Suprapubic skin (tissue), 4 donors: ENCODE measurements at places on chromosomes 7 and 10.
A peak's percentile ranks its signal among the peaks of the same experiment; 100 is the strongest.

- no peak overlapping the region for H3K4me3 ChIP-seq
- DNase-seq = no peak
- H3K36me3 ChIP-seq = no peaks in the 10 kb centered on the region
- H3K27me3 ChIP-seq = no peaks in the 10 kb centered on the region
- H3K4me1 ChIP-seq = no peaks in the 10 kb centered on the region
Measured at GRCh38 chr7:121073463-121074099, 85.1 kb downstream of the CPED1 start.

GRCh38 chr10:128268015-128268722 is 141.9 kb upstream of the MKI67 start:
- H3K4me1 ChIP-seq = no peaks in the 10 kb centered on the region
- H3K36me3 ChIP-seq = no peaks in the 10 kb centered on the region
- H3K4me3 ChIP-seq = no peak overlapping the region
- no peak for DNase-seq
- H3K27me3 ChIP-seq = peaks cover 54% of the 10 kb centered on the region

DNA sequence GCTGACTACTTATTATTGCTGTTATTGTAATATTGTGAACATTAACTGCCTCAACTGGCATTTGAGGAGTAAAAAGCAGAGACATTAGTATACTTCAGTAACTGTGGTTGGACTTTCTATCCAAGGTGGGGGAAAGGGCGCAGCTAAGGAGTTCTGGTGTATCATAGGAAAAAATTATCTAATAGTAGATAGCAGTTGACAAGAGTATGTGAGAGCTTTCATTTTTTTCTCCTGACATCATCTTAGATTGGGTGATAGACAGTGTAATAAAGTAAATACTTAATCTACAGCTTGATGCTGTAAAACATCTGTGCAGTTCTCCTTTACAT is 68.9 kb downstream of the PHTF2 start:
- DNase-seq = no peak
- H3K4me3 ChIP-seq = no peak overlapping the region
- H3K36me3 ChIP-seq = no peaks in the 10 kb centered on the region
- H3K27ac ChIP-seq = no peak overlapping the region

DNA sequence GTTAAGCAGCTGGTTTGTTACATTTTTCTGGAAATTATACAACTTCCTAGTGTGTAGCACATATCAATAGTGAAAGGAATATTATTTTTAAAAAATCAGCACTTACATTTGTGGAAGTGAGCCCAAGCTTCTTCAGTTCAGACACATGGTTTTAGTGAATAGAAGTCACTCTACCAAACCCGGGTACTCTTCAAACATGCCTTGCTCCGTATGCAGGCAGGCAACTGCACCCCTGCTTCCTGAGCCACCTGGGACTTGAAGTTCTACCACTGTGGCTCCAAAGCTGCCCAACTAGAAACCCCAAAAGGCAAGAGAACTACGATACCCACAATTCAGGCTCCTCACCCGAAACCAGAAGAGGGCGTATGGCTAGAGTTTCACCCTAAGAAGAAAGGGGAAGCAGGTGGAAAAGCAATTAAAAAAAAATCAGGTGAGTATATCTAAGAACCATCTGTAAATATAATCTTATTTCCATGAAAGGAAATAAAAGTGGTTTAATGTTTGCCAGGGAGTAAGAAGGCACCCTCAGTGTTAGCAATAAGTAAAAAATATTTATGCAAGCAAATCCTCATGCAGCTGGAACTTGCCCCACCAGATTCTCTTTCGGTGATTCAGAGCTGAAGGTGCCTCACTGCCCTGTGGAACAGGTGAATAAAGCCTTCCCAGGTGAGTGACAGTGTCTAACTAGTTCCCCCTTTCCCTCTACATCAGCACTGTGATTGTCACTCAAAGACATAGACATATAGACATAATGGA is at the start of gene MACC1:
Gene MACC1 (minus strand): TSS at position 192 of the 756 bp plus-strand sequence. CDS start 55,522 bp downstream, outside the sequence.
- peak within 1 kb of the TSS; percentile 36 for H3K27ac ChIP-seq
- no peaks in the 10 kb centered on the region for H3K27me3 ChIP-seq

GRCh38 chr7:37338966-37339365 is 109.7 kb downstream of the ELMO1 start:
- H3K36me3 ChIP-seq = no peaks in the 10 kb centered on the region
- H3K4me3 ChIP-seq = no peak overlapping the region
- no peak overlapping the region for H3K27ac ChIP-seq
- H3K4me1 ChIP-seq = no peaks in the 10 kb centered on the region
- H3K27me3 ChIP-seq = no peaks in the 10 kb centered on the region

GRCh38 chr7:42219447-42219846 is 17.6 kb downstream of the GLI3 start:
- H3K4me1 ChIP-seq = peaks cover 59% of the 10 kb centered on the region
- H3K27ac ChIP-seq = peak overlapping the region; percentile 76
- no peaks in the 10 kb centered on the region for H3K36me3 ChIP-seq
- no peak for DNase-seq
- peak overlapping the region; percentile 9 for H3K4me3 ChIP-seq

GRCh38 chr7:4996696-4997222 is 37.8 kb upstream of the MMD2 start:
- no peak overlapping the region for H3K27ac ChIP-seq
- H3K4me3 ChIP-seq = no peak overlapping the region
- H3K36me3 ChIP-seq = peaks cover 70% of the 10 kb centered on the region
- no peaks in the 10 kb centered on the region for H3K4me1 ChIP-seq
- H3K27me3 ChIP-seq = no peaks in the 10 kb centered on the region
- DNase-seq = no peak

DNA sequence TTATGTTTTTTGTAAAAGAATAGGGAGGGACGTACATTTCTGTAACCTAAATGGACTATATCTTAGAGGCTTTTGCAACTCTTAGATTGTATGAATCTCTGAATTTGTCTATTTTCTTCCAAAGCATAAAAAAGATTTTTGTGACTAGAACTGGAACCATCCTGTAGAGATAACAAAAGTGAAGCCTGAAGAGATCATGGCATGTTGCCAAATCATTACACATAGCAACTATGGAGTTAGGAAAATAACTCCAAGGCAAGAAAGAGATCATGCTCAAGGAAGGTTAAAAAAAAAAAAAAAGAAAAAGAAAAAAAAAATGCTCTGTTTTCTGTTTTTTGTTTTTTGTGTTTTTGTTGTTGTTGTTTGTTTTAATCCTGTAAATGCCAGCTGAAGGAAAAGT is 567.7 kb upstream of the ZWINT start:
- no peak overlapping the region for H3K4me3 ChIP-seq
- no peak for DNase-seq
- no peak overlapping the region for H3K27ac ChIP-seq
- no peaks in the 10 kb centered on the region for H3K4me1 ChIP-seq
- H3K27me3 ChIP-seq = no peaks in the 10 kb centered on the region
- no peaks in the 10 kb centered on the region for H3K36me3 ChIP-seq

GRCh38 chr10:15313843-15314242 is 57.2 kb downstream of the FAM171A1 start:
- H3K4me3 ChIP-seq = no peak overlapping the region
- no peaks in the 10 kb centered on the region for H3K27me3 ChIP-seq
- no peaks in the 10 kb centered on the region for H3K36me3 ChIP-seq
- DNase-seq = no peak
- H3K4me1 ChIP-seq = peaks cover 5% of the 10 kb centered on the region
- no peak overlapping the region for H3K27ac ChIP-seq

- H3K36me3 ChIP-seq = no peaks in the 10 kb centered on the region
- H3K27ac ChIP-seq = no peak overlapping the region
- no peak for DNase-seq
- no peaks in the 10 kb centered on the region for H3K27me3 ChIP-seq
- H3K4me1 ChIP-seq = no peaks in the 10 kb centered on the region
Measured at GRCh38 chr10:31124852-31125251, 93.2 kb upstream of the ZNF438 start.

DNA sequence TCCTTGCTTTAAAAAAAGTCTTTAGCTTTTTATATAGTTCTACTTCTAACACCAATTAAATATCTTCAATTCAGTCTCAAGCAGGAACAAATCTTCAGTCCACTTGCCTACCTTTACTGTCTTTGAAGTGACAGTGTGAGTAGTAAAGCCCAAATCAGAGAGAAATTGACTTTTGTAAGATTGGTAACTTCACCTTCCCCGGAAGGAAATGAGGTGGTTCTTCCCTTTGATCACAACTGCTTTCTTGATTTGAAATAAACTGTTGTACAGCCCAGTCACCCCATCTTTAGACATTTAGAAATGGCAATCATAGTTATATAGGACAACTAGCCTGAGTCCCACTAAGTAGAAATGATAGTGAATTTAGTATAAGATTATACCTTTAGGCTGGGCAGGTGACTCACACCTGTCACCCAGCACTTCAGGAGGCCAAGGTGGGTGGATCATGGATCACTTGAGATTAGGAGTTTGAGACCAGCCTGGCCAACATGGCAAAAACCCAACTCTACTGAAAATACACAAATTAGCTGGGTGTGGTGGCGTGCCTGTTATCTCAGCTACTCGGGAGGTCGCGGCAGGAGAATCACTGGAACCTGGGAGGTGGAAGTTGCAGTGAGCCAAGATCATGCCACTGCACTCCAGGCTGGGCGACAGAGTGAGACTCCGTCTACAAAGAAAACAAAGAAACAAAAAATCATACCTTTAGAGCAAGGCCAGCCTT is 4.7 kb downstream of the FAS start:
- DNase-seq = no peak
- H3K4me1 ChIP-seq = peaks cover 56% of the 10 kb centered on the region
- H3K27me3 ChIP-seq = no peaks in the 10 kb centered on the region
- H3K27ac ChIP-seq = peak overlapping the region; percentile 75

- H3K36me3 ChIP-seq = no peaks in the 10 kb centered on the region
- no peaks in the 10 kb centered on the region for H3K4me1 ChIP-seq
- no peak for DNase-seq
- H3K4me3 ChIP-seq = no peak overlapping the region
- no peaks in the 10 kb centered on the region for H3K27me3 ChIP-seq
- no peak overlapping the region for H3K27ac ChIP-seq
Measured at GRCh38 chr10:4101918-4102654, 317.1 kb upstream of the KLF6 start.

DNA sequence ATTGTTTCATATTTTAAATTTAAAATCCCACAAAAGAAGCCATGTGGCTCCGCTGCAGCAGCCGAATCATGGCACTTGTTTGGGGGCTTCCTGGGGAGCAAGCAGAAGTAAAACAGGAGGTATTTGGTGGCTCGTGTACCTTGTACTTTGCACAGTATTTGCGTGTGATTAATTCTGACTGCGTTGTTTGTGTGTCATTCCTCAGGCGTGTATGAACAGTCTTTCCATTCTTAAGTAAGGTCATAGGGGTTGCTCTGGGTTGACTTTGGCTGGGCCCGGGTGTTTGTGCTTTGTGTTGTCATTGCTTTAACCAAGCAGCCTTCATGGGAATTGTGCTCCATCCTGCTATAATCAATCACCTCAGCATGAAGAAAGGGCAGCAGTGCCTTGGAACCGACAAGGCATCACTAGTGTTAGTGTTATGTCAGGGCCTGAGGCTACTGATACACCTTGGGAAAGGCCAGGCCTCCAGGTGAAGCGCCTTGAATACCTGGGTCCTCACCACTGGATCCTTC is 182.4 kb downstream of the ARHGAP21 start:
- H3K4me1 ChIP-seq = no peaks in the 10 kb centered on the region
- peaks cover 71% of the 10 kb centered on the region for H3K36me3 ChIP-seq
- no peak overlapping the region for H3K4me3 ChIP-seq

- H3K27me3 ChIP-seq = no peaks in the 10 kb centered on the region
- H3K27ac ChIP-seq = no peak overlapping the region
- no peak for DNase-seq
- no peaks in the 10 kb centered on the region for H3K4me1 ChIP-seq
- H3K36me3 ChIP-seq = no peaks in the 10 kb centered on the region
Measured at GRCh38 chr7:136526408-136527105, 341.9 kb upstream of the CHRM2 start.

DNA sequence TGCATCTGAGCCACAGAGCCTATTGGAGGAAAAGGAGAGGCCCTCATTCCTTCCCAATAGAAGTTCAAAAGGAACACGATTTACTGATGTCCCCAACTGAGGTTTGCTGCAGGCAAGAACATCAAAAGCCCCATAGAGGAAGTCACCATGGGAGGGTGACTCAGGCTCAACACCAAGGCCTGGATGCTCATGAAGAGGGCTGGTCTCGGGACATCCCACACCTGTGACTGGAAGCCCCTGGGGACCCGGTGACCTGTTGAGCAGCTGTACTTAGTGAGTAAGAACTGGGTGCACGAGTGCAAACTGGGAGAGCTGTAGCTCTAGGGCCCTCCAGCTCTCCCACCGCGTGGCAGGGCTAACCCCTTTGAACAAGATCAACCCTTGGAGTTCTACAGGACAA is 38.0 kb downstream of the CYTH3 start:
- H3K27ac ChIP-seq = no peak overlapping the region
- DNase-seq = no peak
- H3K27me3 ChIP-seq = no peaks in the 10 kb centered on the region
- H3K4me3 ChIP-seq = no peak overlapping the region
- peaks cover 28% of the 10 kb centered on the region for H3K4me1 ChIP-seq

GRCh38 chr10:70445718-70446657 is 4.5 kb upstream of the NODAL start:
- no peak overlapping the region for H3K4me3 ChIP-seq
- no peak for DNase-seq
- H3K36me3 ChIP-seq = no peaks in the 10 kb centered on the region
- no peak overlapping the region for H3K27ac ChIP-seq

DNA sequence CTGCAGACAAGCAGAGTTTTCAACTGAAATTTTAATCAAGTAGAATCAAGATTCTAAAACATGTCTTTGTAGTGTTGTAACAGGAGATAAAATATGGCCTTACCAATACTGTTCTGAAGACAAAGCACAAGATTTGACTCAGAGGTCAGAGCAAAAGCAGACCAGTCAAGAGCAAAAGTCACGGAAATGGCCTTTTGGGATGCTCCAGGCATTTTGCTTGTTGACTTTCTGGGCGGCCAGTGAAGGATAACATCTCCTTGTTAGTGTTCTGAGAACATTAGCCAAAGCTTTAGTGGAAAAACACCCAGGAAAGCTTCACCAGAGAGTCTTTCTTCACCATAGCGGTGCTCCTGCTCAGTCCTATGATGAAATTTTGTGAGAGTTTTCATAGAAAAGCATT is 590.6 kb downstream of the ARL4A start:
- no peaks in the 10 kb centered on the region for H3K4me1 ChIP-seq
- DNase-seq = no peak
- no peak overlapping the region for H3K27ac ChIP-seq
- H3K36me3 ChIP-seq = no peaks in the 10 kb centered on the region
- H3K27me3 ChIP-seq = no peaks in the 10 kb centered on the region

DNA sequence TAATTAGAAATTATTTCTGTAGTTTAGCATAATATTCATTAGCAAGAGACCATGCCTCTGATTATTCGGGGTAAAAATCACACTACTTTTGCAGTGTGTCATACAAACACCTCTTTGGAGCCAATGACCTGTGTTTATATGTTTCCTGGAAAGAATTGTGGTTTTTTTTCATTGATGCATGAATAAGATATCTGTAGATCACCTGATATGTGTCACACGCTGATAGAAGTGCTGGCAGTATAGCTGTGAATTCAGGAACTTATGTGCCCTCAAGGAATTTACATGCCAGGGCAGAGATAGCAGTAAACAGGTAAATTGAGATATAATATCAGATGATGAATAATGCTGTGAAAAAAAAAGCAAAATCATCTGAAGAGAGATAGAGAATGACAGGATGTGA is 118.2 kb downstream of the VPS50 start:
- no peaks in the 10 kb centered on the region for H3K4me1 ChIP-seq
- no peak overlapping the region for H3K27ac ChIP-seq
- no peaks in the 10 kb centered on the region for H3K27me3 ChIP-seq
- no peak overlapping the region for H3K4me3 ChIP-seq

GRCh38 chr7:150351587-150352194 is 10.3 kb upstream of the RARRES2 start:
- no peak overlapping the region for H3K27ac ChIP-seq
- DNase-seq = no peak
- no peaks in the 10 kb centered on the region for H3K36me3 ChIP-seq
- no peak overlapping the region for H3K4me3 ChIP-seq
- no peaks in the 10 kb centered on the region for H3K27me3 ChIP-seq

- H3K27me3 ChIP-seq = no peaks in the 10 kb centered on the region
- H3K4me1 ChIP-seq = peaks cover 9% of the 10 kb centered on the region
- H3K27ac ChIP-seq = no peak overlapping the region
- no peaks in the 10 kb centered on the region for H3K36me3 ChIP-seq
Measured at GRCh38 chr7:111025006-111025405, 65.9 kb upstream of the LRRN3 start.
